ENCODE measurements at places on chromosomes 3 and 15. TPM values are rescaled to one million over a fixed set of nuclear protein-coding genes. Genes with fewer than 3 reads are reported as not detected.
A peak's percentile ranks its signal among the peaks of the same experiment; 100 is the strongest.

DNA sequence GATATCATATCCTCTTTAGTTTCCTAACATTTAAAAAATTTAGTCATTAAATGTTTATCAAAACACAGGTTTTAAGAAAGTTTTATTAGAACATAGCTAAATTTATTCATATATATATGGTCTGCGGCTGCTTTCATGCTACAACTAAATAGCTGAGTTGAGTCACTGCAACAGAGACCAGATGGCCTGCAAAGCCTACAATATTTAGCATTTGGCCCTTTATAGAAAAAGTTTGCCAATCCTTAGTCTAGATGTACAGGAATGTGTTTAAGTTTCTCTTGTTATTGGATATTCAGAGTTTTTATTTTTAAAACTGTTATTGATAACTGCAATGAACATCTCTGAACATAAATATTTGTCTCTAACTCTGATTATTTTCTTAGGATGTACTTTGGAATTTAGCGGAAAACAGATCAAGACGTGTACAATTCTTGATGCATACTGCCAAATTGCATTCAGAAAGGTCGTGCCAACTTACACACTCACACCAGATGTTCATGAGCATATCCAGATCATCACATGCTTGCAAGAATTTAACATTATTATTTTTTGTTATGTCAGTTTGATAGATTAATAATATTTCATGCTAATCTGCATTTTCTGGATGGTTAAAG is 157.9 kb downstream of the STAC start:
- no peak for DNase-seq

- no peak for DNase-seq
Observed at GRCh38 chr3:180528843-180529242, 73.1 kb upstream of the TTC14 start.

- DNase-seq, result no peak
Observed at GRCh38 chr3:102020735-102021134, 171.4 kb downstream of the NFKBIZ start.

DNA sequence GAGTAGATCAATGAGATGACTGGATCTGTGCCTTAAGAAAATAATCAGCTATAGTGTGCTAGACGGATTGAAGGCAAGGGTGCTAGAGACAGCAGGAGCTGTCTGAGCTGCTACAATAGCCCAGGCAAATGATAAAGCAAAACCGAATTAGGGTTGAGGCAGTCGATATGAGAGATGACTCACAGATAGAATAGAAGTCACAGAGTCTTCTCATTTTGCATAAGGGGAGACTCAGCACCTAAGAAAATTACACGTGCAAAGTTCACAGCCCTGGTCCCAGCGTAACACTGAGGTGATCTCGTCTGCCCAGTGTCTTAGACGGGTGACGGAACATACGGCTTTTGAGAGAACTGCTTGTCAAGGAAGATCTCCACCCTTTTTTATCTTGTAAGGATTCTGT is 11.6 kb downstream of the LPP start:
- no peak for DNase-seq

- DNase-seq, result no peak
Observed at GRCh38 chr3:1552831-1553230, 460.0 kb downstream of the CNTN6 start.

DNA sequence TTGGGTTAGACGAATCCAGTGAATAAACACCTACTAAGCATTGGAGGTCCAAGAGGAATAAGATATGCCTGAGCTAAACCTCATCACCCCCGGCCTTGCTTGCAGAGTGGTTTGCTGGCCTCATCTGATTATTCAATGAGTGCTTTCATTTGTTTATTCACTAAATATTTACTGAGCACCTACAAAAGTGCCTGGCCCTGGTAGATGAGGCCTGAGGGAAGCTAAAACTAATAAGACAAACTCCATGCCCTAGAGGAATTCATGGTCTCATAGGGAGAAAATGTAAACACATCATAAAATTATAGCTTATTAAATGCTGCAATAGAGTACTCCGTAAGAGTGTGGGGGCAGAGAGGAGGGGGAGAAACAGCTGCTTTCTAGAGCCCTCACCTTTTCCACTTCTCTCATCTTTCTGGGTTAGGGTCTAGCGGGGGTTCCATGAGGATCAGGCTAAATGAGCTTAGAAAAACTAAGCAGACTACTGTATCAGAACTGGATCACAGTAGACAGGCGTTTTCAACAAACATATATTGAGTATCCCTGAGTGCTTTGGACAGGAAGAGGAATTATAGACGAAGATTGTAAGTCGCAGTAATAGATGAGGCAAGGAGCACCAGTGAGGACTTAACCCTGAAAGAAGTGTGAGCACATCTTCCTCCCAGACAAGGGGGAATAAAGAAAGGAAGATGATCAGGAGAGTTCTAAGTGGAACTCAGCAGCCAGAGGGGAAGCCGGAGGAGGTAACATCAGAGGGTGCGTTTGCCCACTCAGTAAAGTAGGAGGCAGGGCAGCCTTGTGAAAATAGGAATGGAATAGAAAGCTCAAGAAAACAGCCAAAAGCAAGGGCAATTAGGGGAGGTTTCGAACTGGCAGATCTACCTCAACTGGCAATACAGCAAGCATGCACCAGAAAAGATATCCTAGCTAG is 31.5 kb upstream of the LAMP3 start:
- no peak for DNase-seq

- peak; percentile 34 for DNase-seq
Observed at GRCh38 chr3:14482271-14482721, 57.8 kb downstream of the GRIP2 start.

- no peak for DNase-seq
Observed at GRCh38 chr3:194250098-194251002, 100.8 kb downstream of the CPN2 start.

The SLC28A1 gene
- polyA plus RNA-seq, result 0.97 TPM

DNA sequence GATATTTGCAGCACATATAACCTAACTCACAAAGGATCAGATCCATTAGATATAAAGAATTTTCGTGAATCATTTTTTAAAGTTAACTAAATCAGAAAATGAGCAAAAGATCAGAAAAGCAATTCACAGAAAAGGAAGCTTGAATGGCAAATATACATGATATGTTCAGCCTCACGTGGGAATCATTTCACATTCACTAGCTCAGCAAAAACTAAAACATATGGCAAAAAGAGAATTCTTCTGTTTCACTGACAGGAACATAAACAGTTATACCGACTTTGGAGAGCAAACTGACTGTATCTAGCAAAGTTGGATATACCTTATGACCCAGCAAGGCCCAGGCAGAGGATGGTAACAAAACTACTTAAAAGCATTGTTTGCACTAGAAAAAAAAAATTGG is 34.0 kb upstream of the NR2E3 start:
- DNase-seq, result no peak

DNA sequence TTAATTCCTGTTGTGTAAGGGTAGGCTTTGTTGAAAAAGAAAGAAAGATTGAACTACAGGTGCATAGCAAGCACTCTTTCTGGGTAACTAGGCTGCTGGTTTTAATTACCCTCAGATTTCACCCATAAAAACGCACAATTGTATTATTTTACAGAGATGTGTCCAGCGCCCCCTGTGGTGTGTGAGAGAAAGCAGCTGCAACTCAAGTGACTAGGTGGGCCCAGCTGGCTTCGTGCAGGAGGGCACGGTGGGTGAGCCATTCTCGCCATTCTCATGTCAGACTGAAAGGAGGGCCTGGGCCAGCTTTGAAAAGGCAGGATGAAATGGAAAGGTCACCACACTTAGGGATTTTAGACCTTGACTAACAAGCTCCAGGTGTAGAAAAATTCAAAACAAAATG is 122.6 kb downstream of the LRIG1 start:
- no peak for DNase-seq

- no peak for DNase-seq
Observed at GRCh38 chr3:144470666-144471065, 499.0 kb downstream of the DIPK2A start.

GRCh38 chr3:54633444-54634121 is 294.3 kb downstream of the LRTM1 start:
- no peak for DNase-seq
